ENCODE measurements at places on chromosomes 5 and 9.

- DNase-seq, result no peak
Observed at GRCh38 chr9:130780415-130780814, 54.6 kb upstream of the ABL1 start.

DNA sequence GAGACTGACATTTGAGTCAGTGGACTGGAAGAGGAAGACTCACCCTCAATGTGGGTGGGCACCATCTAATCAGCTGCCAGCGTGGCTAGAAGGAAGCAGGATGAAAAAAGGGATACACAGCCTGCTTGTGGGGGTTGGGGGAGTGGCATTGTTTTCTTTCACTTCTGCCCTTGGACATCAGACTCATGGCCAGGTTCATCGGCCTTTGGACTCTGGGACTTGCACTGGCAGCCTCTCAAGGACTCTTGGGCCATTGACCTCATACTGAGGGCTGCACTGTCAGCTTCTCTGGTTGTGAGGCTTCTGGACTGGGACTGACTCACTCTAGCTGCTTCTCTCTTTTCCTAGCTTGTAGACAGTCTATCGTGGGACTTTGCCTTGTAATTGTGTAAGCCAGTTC lies 374.9 kb downstream of the TLE1 start:
- peak; percentile 43 for DNase-seq

GRCh38 chr9:137194388-137194787 lies 5.9 kb downstream of the SSNA1 start:
- peak; percentile 56 for DNase-seq

- no peak for DNase-seq
Observed at GRCh38 chr5:2205185-2205585, 322.5 kb upstream of the IRX4 start.

- DNase-seq, result no peak
Observed at GRCh38 chr5:64269164-64269563, 103.5 kb downstream of the RNF180 start.

GRCh38 chr9:137781906-137782585 lies 95.5 kb upstream of the CACNA1B start:
- DNase-seq, result no peak

GRCh38 chr5:159531554-159532105 lies 201.3 kb upstream of the IL12B start:
- no peak for DNase-seq

- no peak for DNase-seq
Observed at GRCh38 chr9:130143279-130143893, 28.8 kb upstream of the NCS1 start.

DNA sequence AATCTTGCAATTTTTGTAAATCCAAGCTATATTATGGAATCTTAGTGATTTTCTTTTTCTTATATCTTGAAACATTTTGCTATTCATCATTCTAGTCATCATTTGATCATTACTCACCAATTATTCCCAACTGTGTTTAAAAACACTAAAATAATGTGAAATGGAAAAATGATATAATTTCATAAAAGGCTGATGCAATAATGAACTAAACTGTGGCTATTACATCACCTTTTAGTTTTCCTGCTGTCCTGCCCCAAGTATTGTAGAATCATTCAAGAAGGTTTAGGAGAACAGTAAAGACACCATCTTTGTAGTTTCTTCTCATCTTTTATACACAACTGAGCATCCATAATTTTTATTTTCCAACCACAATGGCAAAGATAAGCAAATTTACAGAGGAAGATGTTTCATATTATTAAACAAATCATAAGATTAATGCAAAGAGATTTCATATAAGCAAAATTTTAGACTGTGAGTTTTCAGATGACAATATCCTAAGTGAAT lies 431.0 kb upstream of the SLC30A5 start:
- no peak for DNase-seq

GRCh38 chr5:131609774-131610173 lies 25.3 kb downstream of the RAPGEF6 start:
- no peak for DNase-seq

- peak; percentile 78 for DNase-seq
Observed at GRCh38 chr5:149675610-149676201, 54.4 kb upstream of the PPARGC1B start.

DNA sequence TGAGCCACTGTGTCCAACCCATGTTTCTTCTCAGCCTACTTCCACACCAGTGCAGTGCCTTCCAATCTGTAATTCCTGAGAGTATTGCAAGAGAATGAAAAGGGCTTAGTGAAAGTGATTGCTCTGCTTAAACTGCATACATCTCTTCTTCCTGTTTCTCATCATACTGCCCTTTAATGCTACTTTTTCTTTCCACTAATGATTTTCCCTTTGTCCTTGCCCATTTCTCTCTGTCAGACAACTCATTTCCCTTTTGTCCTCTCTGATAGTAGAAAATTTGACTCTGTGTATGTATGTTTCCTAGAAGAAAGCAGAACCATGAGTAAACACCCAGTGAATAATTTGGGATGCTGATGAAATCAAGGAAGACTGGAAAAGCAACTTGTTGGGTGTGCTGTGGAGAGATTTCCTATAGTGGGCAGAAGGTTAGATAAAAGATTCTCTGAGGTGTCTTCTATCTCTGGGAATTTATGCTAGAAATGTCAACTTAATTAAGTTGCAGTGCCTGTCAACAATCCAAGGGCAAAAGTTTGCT lies 102.2 kb upstream of the CHD1 start:
- DNase-seq, result no peak

GRCh38 chr9:89379508-89380115 lies 61.3 kb downstream of the SECISBP2 start:
- no peak for DNase-seq

GRCh38 chr5:31148959-31149475 lies 44.5 kb upstream of the CDH6 start:
- no peak for DNase-seq

- no peak for DNase-seq
Observed at GRCh38 chr9:93829271-93830011, 125.7 kb downstream of the BARX1 start.

DNA sequence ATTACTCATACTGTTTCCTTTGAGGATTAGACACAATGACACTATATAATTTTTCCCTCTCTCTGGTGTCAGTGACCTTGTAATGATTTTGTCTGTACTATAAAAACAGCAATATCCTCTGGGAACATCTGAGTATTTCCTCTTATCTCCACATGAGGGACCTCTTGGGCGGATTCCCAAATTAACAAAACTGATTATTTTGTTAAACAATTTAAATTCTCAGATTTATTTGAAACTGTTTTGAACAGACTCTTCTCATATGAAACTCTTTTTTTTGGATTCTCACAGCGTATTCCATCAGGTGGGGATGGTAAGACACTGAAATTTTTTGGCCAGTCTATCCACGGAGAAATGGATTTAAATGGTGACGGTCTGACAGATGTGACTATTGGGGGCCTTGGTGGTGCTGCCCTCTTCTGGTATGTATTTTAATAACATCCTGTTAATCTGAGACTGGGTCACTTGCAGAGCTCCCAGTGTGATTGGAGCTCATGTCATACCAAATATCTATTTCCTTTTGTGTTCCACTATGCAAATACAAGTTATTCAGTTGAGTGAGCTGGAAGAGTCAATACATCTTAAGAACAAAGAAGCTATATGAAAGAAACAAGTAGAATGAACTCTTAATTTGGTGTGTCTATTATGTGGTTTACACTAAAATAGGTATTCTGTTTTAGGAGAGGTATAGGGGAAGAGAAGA lies 73.8 kb upstream of the ITGA2 start:
- DNase-seq, result peak; percentile 88

DNA sequence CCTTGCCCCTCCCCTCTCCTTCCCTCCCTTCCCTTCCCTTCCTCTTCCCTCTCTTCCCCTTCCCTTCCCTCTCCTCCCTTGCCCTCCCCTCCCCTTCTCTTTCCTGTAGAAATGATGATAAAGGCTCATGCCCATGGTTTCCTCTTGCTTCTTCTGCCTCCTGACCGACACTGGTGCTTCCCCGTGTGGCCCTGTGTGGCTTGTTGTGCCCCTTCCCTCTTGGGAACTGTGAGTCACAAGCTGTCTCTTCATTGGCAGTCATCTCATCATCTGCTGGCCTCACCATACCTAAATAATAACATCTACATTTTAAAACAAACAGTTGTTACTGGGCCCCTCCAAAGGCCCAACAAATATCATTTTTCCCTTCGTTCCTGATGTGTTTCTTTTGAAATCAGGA lies 11.7 kb upstream of the CARNMT1 start:
- no peak for DNase-seq

DNA sequence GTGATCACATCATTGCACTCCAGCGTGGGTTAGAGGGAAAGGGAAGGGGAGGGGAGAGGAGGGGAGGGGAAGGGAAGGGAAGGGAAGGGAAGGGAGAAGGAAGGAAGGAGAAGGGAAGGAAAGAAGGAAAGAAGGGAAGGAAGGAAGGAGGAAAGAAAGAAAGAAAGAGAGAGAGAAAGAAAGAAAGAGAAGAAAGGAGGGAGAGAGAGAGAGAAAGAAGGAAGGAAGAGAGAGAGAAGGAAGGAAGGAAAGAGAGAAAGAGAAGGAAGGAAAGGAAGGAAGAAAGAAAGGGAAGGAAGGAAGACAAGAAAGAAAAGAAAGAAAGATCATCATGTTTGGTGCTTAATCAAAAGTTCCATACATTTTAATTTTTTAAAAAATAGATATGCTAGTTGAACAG lies 136.2 kb downstream of the CMYA5 start:
- DNase-seq, result no peak

GRCh38 chr9:108100571-108100970 lies 611.0 kb upstream of the KLF4 start:
- no peak for DNase-seq

- no peak for DNase-seq
Observed at GRCh38 chr9:17349831-17350230, 215.0 kb downstream of the CNTLN start.

DNA sequence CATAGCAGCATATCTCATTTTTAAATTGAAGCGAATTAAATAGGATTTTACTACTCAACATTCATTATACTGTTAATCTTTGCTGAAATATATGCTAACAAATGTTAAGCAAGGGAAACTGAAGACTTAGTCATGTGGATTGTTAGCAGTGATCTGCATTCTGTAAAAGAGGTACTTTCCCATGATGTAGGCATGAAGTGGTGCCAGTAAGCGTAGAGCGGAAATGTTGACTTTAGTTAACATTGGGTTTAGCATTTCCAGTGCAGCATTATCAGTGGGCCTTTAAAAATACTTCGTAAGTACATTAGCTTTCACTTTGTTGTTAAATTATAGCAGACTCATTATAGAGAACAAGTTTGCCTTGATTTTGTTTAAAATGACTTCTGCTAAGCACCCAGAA lies 130.3 kb downstream of the CDC42SE2 start:
- DNase-seq, result peak; percentile 60

GRCh38 chr9:40884072-40884901 lies 244.2 kb downstream of the FOXD4L6 start:
- DNase-seq, result no peak

GRCh38 chr9:121249563-121249962 lies 18.4 kb upstream of the GSN start:
- DNase-seq, result no peak

GRCh38 chr5:54669285-54669684 lies 151.7 kb downstream of the SNX18 start:
- DNase-seq, result no peak

Measured in stomach (tissue), 19 donors.